NCI-H774 (cell line): ENCODE measurements at places on chromosomes 3 and 15.
A peak's percentile ranks its signal among the peaks of the same experiment; 100 is the strongest.

- DNase-seq: no peak
Measured at GRCh38 chr3:100753846-100754245, 44.6 kb downstream of the TFG start.

DNA sequence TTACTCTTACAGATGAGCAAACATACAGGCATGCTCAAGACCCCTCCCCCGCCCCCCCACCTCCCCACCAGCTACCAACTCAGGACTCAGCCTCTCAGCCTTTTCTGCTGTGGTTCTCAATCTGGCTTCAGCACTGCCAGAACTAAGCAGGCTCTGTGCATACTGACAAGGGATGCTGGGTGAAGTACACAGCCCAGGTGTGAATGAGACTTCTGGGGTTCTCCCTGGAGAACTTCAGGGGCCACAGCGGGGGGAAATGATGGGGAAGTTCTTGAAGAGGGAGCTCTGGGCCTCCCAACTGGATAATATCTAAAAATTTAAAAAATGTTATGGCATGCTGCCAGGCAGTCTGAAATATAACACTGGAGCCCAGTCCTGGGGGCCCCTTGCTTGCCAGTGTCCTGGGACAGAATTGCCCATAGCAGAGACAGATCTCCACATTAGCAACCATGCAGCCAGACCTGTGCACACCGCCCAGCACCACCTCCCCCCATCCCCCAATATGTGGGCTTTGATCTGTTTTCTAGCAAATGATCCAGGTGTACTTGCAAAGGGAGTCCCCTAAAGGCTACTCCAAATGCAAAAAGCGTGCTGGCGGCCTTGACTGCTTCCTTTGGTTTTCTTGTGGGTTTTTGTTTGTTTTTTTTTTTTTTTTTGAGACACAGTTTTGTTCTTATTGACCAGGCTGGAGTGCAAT lies 41.4 kb downstream of the PGPEP1L start:
- DNase-seq: no peak

DNA sequence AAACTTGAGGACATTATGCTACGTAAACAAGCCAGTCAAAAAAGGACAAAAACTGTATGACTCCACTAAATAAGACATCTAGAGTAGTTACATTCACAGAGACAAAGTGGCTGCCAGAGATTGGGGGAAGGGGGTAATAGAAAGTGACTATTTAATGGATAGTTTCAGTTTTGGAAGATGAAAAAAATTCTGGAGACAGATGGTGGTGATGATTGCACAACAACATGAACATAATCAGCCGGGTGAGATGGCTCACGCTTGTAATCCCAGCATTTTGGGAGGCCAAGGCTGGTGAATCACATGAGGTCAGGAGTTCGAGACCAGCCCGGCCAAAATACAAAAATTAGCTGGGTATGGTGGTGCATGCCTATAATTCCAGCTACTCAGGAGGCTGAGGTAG lies 40.6 kb downstream of the DPP8 start:
- DNase-seq: no peak

- no peak for DNase-seq
Measured at GRCh38 chr3:125602752-125603649, 7.7 kb upstream of the OSBPL11 start.

- no peak for DNase-seq
Measured at GRCh38 chr15:94230431-94230882, 904 bp upstream of the MCTP2 start.

DNA sequence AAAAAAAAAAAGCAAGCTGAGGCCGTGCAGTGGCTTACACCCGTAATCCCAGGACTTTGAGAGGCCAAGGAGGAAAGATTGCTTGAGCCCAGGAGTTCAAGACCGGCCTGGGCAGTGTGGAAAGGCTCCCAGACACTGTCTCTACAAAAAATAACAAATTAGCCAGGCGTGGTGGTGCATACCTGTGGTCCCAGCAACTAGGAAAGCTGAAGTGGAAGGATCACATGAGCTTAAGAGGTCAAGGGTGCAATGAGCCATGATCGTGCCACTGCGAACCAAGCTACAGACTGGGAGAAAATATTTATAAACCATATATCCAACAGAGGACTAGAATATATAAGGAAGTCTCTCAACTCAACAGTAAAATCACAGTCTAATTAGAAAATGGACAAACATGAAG lies 10.0 kb downstream of the KLHDC8B start:
- no peak for DNase-seq

GRCh38 chr15:83110381-83110780 lies 2.9 kb downstream of the TM6SF1 start:
- DNase-seq: no peak

DNA sequence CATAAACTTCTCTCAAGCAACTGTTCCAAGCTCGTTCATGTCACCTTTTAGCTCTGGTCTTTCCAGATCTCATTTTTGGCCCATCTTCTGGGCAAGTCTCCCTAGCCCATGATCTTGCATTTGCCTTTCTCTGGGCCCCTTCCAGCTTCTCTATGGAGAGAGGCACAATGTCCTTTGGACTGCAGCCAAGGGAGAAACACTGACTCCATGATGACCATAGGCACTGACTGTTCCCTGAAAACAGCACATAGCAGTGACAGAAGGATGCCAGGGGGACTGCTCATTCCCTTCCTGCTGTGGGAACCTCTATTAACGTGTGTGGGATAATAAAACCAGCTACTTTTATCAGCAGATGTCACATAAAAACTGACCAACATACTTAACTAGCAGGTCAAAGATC lies 60.3 kb downstream of the STRIT1 start:
- peak; percentile 42 for DNase-seq

- no peak for DNase-seq
Measured at GRCh38 chr3:127483902-127484591, 106.5 kb downstream of the TPRA1 start.

GRCh38 chr15:93035953-93036810 lies 52.8 kb downstream of the RGMA start:
- DNase-seq: no peak

- no peak for DNase-seq
Measured at GRCh38 chr3:15117011-15117410, 18.1 kb upstream of the RBSN start.

GRCh38 chr3:49199239-49199899 lies 28.0 kb downstream of the KLHDC8B start:
- DNase-seq: no peak

GRCh38 chr15:33960549-33960935 lies 7.8 kb upstream of the CHRM5 start:
- DNase-seq: no peak

DNA sequence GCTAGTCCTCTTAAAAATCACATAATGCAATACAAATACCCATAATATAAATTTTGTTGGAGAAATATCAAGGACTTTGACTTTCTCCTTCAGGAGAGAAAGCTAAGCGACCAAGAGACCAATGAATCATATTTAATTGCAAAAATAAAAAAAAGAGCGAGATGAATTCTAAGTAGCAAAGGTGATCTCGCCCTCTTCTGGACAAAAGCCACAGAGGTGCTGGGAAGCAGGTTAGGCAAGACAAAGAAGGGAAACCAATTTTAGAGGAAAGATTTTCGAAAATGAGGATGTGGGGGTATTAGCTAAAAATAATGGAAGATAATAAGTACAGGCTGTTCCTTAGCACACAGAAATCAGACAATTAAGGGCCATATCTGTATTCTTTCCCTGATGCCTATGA lies 111.4 kb upstream of the PLAAT1 start:
- no peak for DNase-seq

DNA sequence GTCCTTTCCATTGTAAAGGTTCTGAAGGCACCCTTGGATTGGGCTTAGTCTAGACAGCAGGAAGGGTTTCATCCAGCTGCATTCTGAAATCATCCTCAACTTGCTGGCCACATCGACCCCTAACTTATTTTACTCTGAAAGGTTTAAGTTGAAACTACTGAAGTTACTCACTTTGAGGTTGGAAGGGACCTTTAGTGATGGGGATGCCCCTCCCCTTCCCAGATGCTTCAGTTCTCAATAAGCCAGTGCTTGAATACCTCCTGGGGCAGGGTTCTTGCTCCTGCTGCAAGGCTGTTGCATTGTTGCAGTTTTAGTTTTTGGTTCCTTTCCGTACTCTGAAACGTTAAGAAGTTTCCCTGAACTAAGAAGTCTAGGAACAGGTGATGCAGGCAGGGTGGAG lies 26.4 kb downstream of the FGD5 start:
- DNase-seq: no peak

- no peak for DNase-seq
Measured at GRCh38 chr15:70409388-70409787, 311.7 kb upstream of the TLE3 start.

DNA sequence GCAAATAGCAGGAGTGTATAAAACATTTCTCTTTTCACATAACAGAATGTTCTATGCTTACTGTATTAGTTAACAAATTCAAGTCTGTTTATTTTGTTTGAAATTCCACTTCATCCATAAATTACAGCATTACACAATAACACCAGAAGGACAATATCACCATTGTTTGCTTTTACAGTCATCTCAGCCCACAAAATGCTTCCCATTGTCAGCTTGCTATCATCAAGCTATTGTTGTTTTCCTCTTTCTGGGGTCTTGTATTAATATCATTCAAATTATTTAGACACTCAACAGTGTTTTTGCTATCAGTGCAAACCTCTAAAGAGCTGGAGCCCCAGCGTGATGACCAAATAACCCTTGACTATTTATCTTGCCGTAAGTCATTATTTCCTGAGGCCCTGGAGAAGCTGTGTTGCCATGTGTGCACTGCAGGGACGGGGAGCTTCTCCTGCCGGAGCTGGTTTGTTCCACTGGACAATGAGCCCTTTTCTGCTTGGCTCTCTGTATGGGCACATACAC lies 1.1 kb downstream of the SAMMSON start:
- DNase-seq: peak; percentile 3

- DNase-seq: no peak
Measured at GRCh38 chr15:93088200-93088980, 621 bp downstream of the RGMA start.

- no peak for DNase-seq
Measured at GRCh38 chr3:143536817-143537535, 311.3 kb downstream of the SLC9A9 start.

GRCh38 chr3:102791641-102792589 lies 357.1 kb downstream of the ZPLD1 start:
- DNase-seq: no peak

DNA sequence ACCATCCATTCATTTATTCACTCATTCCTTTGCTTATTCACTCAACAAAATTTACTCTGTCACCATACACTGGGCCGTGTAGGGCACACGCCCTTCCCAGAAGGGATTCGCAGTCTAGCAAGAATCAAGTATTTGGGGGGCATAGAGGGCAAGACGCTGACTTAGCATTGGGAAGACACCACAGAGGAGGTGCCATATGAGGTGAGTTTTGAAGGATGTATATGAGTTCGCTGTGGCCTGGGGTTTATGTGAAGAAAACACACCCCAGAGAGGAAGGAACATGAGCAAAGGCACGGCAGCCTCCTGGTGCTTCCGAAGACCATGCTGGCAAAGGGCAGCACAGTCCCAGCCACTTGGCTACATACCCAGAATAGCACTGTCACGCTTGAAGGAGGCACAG lies 23.1 kb upstream of the IQSEC1 start:
- DNase-seq: no peak

GRCh38 chr3:39282057-39282456 lies 2.2 kb upstream of the CX3CR1 start:
- no peak for DNase-seq

DNA sequence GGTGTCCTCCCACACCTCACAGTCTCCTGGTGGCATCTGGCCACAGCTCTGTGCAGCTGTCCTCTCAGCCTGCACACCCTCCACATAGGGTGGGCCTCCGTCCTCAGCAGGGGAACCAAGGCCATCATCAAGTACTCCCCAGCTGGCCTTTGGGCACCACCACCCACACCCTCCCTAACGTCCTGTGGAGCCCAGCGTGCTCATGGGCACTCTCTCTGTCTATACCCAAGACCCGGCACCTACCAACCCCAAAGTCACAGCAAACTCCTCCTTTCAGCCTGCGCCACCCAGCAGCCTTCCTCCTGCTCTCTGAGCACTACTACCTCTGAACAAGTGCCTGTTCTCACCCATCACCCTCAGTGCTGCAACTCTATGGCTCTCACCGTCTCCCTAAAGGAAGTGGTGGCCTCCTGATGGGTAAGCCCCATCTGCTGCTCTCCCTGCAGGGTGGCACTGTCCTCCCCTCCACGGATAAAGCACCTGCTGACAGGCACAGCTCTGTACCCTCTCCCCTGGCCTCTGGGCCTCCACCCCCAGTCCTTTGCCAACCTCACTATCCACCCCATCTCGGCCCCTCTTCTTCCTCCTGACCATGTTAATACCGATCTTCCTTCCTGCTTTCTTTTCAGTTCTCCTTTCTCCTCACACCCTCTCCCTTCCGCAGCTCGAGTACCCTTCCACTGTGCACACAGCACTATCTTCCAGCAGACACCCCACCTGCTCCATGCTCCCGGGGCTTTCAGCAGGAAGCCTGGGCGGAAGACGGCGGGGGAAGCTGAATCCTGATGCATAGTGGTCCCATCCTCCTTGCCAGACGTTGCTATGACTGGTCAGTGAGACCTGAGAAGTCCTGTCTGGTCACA lies 31.5 kb downstream of the SLC41A3 start:
- DNase-seq: no peak

- no peak for DNase-seq
Measured at GRCh38 chr3:167835953-167836352, 100.4 kb downstream of the SERPINI1 start.

DNA sequence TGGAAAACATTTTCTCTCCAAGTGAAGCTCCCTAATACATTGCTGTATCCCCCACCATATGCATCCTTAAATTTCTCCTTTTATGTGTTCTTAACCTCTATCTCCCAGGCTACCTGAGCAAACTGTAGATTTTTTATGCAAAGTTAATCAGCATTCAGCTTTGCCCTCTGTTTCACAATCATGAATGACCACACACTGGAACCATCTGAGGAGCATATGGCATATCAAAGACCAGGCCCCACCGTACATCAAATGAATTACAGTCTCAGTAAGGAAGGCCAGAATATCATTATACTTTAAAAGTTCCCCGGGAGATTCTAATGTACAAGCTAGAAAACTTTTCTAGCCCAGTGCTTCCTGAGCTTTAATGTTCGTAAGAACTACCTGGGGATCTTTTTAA lies 115.5 kb upstream of the NECTIN3 start:
- DNase-seq: no peak

- DNase-seq: no peak
Measured at GRCh38 chr3:54888162-54888561, 39.7 kb downstream of the LRTM1 start.

DNA sequence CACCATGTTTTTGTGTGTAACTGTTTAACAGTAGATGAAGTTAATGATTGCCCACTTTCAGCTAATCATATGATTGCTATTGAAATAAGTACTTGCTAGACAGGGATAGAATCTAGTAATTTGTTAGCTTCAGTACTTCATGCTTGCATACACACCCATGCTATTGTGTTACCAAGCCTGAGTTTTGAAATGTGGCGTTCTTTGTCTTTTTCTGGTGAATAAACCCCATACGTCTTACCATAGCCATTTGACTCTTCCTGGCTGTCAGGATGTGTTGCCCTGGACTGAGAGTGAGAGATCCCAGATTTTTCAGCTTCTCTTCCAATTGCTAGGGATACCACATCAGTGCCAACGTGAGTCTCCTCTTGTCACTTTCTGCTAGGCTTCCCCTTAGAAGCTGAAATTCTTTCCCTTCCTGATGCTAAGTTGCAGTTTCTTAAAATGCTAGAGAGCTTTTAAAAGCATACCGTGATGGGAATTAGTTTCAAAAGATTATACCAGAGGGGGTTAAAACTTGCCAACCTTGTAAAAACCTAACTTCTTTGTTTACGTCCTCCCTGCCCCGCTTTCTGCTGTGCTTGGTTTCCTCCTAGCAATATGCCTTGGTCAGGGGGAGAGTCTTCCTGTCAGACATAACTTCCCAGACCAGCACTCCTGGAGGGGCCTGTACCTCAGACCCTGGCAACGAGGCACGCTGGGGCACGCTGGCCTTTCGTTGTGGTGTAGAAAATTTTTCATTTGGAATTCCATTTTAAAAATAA lies 62.9 kb upstream of the ULK4 start:
- DNase-seq: no peak
